ENCODE measurements at places on chromosomes 2 and 18. TPM values are rescaled to one million over a fixed set of nuclear protein-coding genes. Genes with fewer than 3 reads are reported as not detected.

- H3K27me3 ChIP-seq: no peaks in the 10 kb centered on the region
- DNase-seq: peak; percentile 77
- peak overlapping the region; percentile 95 for H3K27ac ChIP-seq
- H3K36me3 ChIP-seq: peaks cover 43% of the 10 kb centered on the region
- H3K4me3 ChIP-seq: peak overlapping the region; percentile 97
Observed at GRCh38 chr2:96869281-96869821, 529 bp downstream of the SEMA4C start.

- H3K36me3 ChIP-seq: no peaks in the 10 kb centered on the region
- DNase-seq: no peak
- H3K4me1 ChIP-seq: no peaks in the 10 kb centered on the region
- no peak overlapping the region for H3K27ac ChIP-seq
- H3K4me3 ChIP-seq: no peak overlapping the region
Observed at GRCh38 chr18:73365018-73365417, 497.2 kb upstream of the NETO1 start.

DNA sequence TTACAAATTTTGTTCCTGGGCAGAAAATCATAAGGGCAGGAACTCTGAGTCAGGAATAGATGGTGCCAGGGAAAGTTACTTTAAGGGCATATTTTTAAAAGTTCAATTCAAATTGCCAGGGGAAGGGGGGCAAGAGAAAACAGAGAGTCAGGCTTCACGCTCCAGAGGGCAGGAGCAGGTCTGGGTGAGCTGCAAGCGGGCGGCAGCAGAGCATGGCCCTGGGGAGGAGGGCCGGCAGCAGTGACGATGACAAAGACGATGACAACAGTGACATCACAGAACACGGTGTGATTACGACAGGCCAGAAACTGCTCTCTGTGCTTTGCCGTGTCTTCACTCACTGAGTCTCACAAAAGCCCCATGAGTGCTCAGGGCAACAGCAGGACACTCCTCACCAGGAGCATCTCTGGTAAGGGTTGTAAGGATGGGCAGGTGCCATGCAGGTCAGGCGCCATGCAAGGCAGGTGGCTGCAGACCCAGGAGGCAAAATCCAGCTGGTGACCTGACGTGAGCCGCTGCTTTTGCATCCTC lies 23.3 kb downstream of the CHST10 start:
- H3K4me1 ChIP-seq: no peaks in the 10 kb centered on the region
- no peaks in the 10 kb centered on the region for H3K27me3 ChIP-seq

- H3K4me3 ChIP-seq: no peak overlapping the region
- H3K36me3 ChIP-seq: no peaks in the 10 kb centered on the region
- H3K27ac ChIP-seq: no peak overlapping the region
- no peaks in the 10 kb centered on the region for H3K27me3 ChIP-seq
- H3K4me1 ChIP-seq: no peaks in the 10 kb centered on the region
Observed at GRCh38 chr2:236965841-236966096, 119.9 kb upstream of the COPS8 start.

DNA sequence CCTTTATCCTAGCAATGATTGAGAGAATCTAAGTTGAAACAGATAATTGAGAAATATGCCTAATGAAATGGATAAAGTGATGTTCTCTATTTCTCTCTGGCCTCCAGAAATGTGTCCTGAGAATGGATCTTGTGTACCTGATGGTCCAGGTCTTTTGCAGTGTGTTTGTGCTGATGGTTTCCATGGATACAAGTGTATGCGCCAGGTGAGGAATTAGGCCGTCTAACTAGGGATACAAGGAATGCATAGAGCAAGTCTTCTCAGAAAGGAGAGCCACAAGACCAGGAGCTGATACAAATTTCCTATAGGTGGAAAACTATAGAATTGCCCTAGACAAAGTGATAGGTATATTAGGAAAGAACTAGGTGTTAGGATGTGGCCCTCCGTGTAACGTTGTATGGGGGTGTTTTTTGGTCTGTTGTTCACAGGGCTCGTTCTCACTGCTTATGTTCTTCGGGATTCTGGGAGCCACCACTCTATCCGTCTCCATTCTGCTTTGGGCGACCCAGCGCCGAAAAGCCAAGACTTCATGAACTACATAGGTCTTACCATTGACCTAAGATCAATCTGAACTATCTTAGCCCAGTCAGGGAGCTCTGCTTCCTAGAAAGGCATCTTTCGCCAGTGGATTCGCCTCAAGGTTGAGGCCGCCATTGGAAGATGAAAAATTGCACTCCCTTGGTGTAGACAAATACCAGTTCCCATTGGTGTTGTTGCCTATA lies 592 bp upstream of the CAD start:
- H3K36me3 ChIP-seq: peaks cover 61% of the 10 kb centered on the region
- peak overlapping the region; percentile 91 for H3K27ac ChIP-seq
- peak overlapping the region; percentile 65 for H3K4me3 ChIP-seq

- no peaks in the 10 kb centered on the region for H3K4me1 ChIP-seq
- no peak overlapping the region for H3K4me3 ChIP-seq
- no peaks in the 10 kb centered on the region for H3K36me3 ChIP-seq
- DNase-seq: no peak
- no peaks in the 10 kb centered on the region for H3K27me3 ChIP-seq
Observed at GRCh38 chr18:73990258-73990657, 157.4 kb downstream of the FBXO15 start.

DNA sequence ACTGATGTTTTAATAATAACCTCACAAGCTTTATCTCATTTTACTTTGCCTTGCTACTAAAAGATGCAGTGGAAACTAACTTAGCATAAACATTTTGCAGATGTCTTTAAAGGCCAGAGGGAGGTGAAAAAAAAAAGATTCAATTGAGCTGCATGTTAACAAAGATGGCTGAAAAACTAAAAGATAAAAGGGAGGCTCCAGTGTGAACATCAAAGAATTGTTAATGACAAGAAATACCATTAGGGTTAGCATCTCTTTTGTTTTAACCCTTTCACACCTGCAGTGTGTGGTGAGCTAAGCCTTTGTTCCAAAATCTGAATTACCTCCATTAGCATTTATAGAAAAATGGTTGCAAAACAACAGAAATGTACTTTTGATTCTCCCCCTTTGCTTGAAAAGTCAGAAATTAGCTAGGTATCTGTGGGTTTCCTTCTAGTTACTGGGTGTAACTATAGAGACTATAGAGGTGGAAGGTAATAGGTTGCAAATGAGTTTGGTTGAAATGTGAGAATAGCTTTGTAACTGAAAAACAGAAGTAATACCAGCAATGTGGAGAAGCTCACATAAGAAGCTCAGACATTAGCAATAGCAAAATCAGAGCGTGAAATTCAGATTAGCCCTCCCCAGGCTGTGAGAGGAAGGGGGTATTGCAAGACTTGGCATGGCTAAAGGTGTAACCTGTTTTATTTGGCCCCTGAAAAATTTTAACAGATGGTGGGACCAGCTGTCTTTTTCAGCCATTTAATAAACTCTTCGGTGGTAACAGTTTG lies 34.8 kb upstream of the SP5 start:
- DNase-seq: no peak
- no peaks in the 10 kb centered on the region for H3K27me3 ChIP-seq
- H3K36me3 ChIP-seq: no peaks in the 10 kb centered on the region
- no peaks in the 10 kb centered on the region for H3K4me1 ChIP-seq
- H3K27ac ChIP-seq: no peak overlapping the region
- no peak overlapping the region for H3K4me3 ChIP-seq

- no peak overlapping the region for H3K4me3 ChIP-seq
- no peak overlapping the region for H3K27ac ChIP-seq
- H3K4me1 ChIP-seq: no peaks in the 10 kb centered on the region
- peaks cover 40% of the 10 kb centered on the region for H3K36me3 ChIP-seq
- DNase-seq: no peak
Observed at GRCh38 chr2:86022661-86023365, 82.9 kb downstream of the POLR1A start.

DNA sequence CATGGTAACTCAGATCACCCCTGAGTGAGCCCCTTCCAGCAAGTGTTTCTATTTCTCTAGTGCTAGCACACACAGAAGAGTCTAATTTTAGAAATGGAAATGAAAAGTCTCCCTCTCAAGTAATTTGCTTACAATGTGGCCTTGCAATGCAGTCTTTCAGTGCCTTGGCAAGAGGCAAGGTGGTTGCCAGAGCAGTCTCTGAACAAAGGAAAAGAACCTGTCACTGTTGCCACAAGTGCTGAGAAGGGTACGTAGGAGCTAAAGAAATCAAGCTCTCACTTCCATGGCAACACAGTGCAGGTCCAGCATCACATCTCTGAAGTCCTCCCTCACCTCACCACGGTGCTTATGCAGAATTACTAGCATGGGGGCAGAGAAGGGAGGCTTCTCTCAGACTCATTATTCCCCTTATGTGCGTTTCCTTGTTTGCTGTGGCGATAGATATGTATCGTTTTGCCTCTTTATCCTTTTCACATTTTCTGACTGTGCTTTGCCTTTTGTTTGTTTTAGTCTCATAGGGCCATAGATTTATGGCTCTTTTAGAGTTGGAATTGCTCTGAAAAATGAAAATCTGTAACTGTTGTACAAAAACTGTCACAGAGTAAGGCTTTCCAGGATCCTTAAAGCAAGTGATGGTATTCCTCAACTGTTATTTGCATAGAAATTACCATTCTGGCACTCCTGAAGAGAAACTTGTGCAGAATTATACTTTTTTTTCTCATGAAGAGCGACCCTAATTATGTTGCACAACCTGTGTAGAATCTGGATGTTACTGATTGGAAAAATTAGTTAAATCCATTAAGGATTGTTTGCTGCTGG lies 164.8 kb downstream of the CCDC85A start:
- H3K4me3 ChIP-seq: no peak overlapping the region
- no peak overlapping the region for H3K27ac ChIP-seq

- no peaks in the 10 kb centered on the region for H3K4me1 ChIP-seq
- no peaks in the 10 kb centered on the region for H3K36me3 ChIP-seq
- H3K27me3 ChIP-seq: no peaks in the 10 kb centered on the region
- no peak overlapping the region for H3K27ac ChIP-seq
- DNase-seq: no peak
- no peak overlapping the region for H3K4me3 ChIP-seq
Observed at GRCh38 chr2:228417526-228417925, 236.0 kb upstream of the SPHKAP start.

DNA sequence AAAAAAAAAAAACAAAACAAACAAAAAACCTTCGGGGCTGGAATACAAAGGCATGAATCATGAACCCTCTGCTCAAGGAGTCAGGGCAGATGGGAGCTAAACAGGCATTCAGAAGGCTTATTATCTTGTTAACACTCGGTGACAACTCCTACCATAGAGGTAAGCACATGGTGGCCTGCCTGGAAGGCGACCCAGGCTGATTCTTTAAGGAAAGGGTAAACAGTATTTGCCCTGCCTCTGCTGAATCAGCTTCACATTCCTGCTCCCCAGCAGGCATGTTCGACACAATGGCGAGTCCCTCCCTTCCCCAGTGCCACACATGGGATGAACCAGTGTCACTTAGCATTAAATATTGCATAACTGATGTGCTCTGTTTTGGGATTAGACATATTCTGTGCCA lies 191.9 kb downstream of the ARL4C start:
- no peaks in the 10 kb centered on the region for H3K36me3 ChIP-seq
- H3K4me1 ChIP-seq: no peaks in the 10 kb centered on the region
- H3K4me3 ChIP-seq: no peak overlapping the region
- H3K27me3 ChIP-seq: no peaks in the 10 kb centered on the region
- DNase-seq: no peak

DNA sequence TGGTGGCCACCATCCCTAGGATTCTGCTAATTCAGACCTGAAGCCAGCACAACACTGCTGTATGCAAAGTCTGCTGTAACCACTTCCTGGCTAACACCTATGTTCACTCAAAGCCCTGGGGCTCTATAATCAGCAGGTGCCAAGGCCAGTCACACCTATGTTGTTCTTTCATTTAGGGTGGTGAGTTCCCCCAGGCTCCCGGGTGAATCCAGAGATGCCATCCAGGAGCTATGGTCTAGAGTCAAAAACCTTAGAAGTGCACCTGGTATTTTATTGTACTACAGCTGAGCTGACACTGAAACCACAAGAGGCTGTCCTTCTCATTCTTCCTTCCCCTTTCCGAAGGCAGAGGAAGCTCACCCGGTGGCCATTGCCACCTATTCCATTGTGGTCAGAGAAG lies 46.2 kb upstream of the CCDC141 start:
- no peak overlapping the region for H3K4me3 ChIP-seq
- H3K36me3 ChIP-seq: no peaks in the 10 kb centered on the region

- H3K27ac ChIP-seq: no peak overlapping the region
- H3K27me3 ChIP-seq: no peaks in the 10 kb centered on the region
- DNase-seq: peak; percentile 23
- H3K36me3 ChIP-seq: no peaks in the 10 kb centered on the region
Observed at GRCh38 chr18:55522011-55522410, 66.0 kb downstream of the TCF4 start.

GRCh38 chr2:215930505-215931253 lies 82.7 kb downstream of the MREG start:
- DNase-seq: no peak
- no peak overlapping the region for H3K27ac ChIP-seq
- no peak overlapping the region for H3K4me3 ChIP-seq
- H3K36me3 ChIP-seq: no peaks in the 10 kb centered on the region

DNA sequence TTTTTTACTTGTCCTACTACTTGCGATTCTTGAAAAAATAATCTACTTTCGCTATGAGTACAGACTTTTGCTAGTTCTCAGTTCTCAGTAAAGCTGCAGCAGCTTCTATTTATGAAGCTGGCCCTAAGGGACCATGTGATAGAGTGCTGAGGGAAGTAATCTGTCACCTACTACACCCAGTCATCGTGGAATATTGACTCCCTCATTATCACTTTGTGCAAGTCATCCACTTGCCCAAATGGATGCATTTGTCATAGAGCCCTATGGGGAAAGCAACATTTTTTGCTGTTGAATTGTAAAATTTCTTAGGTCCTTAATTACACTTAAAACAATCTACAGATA lies 1919.8 kb downstream of the SUCLG1 start:
- no peak overlapping the region for H3K4me3 ChIP-seq
- no peak overlapping the region for H3K27ac ChIP-seq
- no peaks in the 10 kb centered on the region for H3K4me1 ChIP-seq
- no peaks in the 10 kb centered on the region for H3K27me3 ChIP-seq

GRCh38 chr2:46447649-46448048 lies 31.7 kb upstream of the TMEM247 start:
- DNase-seq: no peak
- H3K4me3 ChIP-seq: no peak overlapping the region
- no peaks in the 10 kb centered on the region for H3K27me3 ChIP-seq
- no peak overlapping the region for H3K27ac ChIP-seq
- peaks cover 5% of the 10 kb centered on the region for H3K36me3 ChIP-seq

DNA sequence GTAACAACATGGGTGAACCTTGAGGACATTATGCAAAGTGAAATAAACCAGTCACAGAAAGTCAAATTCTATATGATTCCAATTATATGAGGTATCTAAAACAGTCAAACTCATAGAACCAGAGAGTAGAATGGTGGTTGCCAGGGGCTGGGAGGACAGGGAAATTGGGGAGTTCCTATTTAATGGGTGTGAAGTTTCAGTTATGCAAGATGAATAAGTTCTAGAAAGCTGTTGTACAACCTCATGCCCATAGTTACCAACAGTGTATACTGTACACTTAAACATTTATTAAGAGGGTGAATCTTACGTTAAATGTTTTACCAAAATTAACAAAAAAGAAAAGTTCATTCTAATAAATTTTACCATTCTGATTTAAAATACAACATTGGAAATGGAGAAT lies 92.7 kb upstream of the WDSUB1 start:
- no peaks in the 10 kb centered on the region for H3K27me3 ChIP-seq
- H3K4me1 ChIP-seq: no peaks in the 10 kb centered on the region
- no peaks in the 10 kb centered on the region for H3K36me3 ChIP-seq
- no peak for DNase-seq
- H3K27ac ChIP-seq: no peak overlapping the region

The GPR39 gene
- 0.04 TPM for total RNA-seq

The CTAGE1 gene
- not detected for total RNA-seq

The TUBA3E gene
- not detected for total RNA-seq

The POTEI gene
- total RNA-seq: 3.7 TPM

The BCL11A gene
- 0.07 TPM for total RNA-seq

The KRCC1 gene
- total RNA-seq: 1.9 TPM

The UGT1A5 gene
- not detected for total RNA-seq

The TUBA4B gene
- not detected for total RNA-seq

The DSC2 gene
- 11.8 TPM for total RNA-seq

The TWIST2 gene
- not detected for total RNA-seq
